ENCODE measurements at places on chromosomes 3 and 15. TPM values are rescaled to one million over a fixed set of nuclear protein-coding genes. Genes with fewer than 3 reads are reported as not detected.

Gene TOP2B
- total RNA-seq = 143 TPM

Gene SPG21
- total RNA-seq = 92.8 TPM

Gene MED12L
- 0.16 TPM for total RNA-seq

Gene EMC7
- 49.2 TPM for total RNA-seq

Gene FBLN2
- total RNA-seq = 85.9 TPM

Gene VILL
- 3.5 TPM for total RNA-seq

Gene NLGN1
- total RNA-seq = 26.4 TPM

Gene WDR72
- not detected for total RNA-seq

Gene CASR
- 0.04 TPM for total RNA-seq

Gene SOX2
- total RNA-seq = 9.9 TPM

Gene SLC25A36
- total RNA-seq = 64.9 TPM

Gene GNAT1
- not detected for total RNA-seq

Gene ITIH1
- not detected for total RNA-seq

Gene COL6A5
- not detected for total RNA-seq

Gene MLF1
- total RNA-seq = 21.2 TPM

Gene ILDR1
- total RNA-seq = not detected

Gene EFHB
- 2.4 TPM for total RNA-seq

Gene TLR9
- total RNA-seq = not detected

Gene P4HTM
- total RNA-seq = 32.7 TPM

Gene FOXP1
- total RNA-seq = 300 TPM

Gene TPRG1
- 1.3 TPM for total RNA-seq

Gene PLXNB1
- 134 TPM for total RNA-seq

Gene UTS2B
- 0.20 TPM for total RNA-seq

Gene TMEM45A
- 17.6 TPM for total RNA-seq

Gene SUCLG2
- 79.4 TPM for total RNA-seq

Gene PIF1
- total RNA-seq = 1.6 TPM

Gene CCDC39
- total RNA-seq = not detected

Gene IL12A
- total RNA-seq = not detected

Gene PAQR5
- 2.6 TPM for total RNA-seq

Gene CATSPER2
- 3.1 TPM for total RNA-seq

Gene CCR8
- not detected for total RNA-seq

Gene LYZL4
- not detected for total RNA-seq

Gene SLC22A14
- not detected for total RNA-seq

Gene GUCA1C
- not detected for total RNA-seq

Gene LINGO1
- total RNA-seq = 0.13 TPM

Gene GASK1A
- total RNA-seq = 49.3 TPM

Gene INSYN1
- total RNA-seq = 11.4 TPM

Gene CYB561D2
- 4.7 TPM for total RNA-seq

Gene ARL14
- total RNA-seq = not detected

Gene PLXNA1
- 20.1 TPM for total RNA-seq

Gene RETNLB
- not detected for total RNA-seq

Gene CCR3
- total RNA-seq = not detected

Gene CTXN2
- total RNA-seq = not detected

Gene GPR149
- not detected for total RNA-seq

Gene ZNF592
- 22.4 TPM for total RNA-seq

Gene UQCC5
- total RNA-seq = 34.7 TPM

Gene FOXL2NB
- total RNA-seq = not detected

Gene GABRG3
- not detected for total RNA-seq

Gene FGF7
- total RNA-seq = 73.2 TPM

Gene HIGD2B
- total RNA-seq = not detected

Gene ZNF501
- 9.6 TPM for total RNA-seq

Gene STRIT1
- not detected for total RNA-seq

Gene BOC
- total RNA-seq = 41.5 TPM

Gene RTP3
- total RNA-seq = not detected

Gene TAGLN3
- total RNA-seq = 1.1 TPM

Gene CD276
- total RNA-seq = 61.5 TPM

Gene ISLR
- total RNA-seq = 152 TPM
